ENCODE measurements at places on chromosomes 5 and 9.

DNA sequence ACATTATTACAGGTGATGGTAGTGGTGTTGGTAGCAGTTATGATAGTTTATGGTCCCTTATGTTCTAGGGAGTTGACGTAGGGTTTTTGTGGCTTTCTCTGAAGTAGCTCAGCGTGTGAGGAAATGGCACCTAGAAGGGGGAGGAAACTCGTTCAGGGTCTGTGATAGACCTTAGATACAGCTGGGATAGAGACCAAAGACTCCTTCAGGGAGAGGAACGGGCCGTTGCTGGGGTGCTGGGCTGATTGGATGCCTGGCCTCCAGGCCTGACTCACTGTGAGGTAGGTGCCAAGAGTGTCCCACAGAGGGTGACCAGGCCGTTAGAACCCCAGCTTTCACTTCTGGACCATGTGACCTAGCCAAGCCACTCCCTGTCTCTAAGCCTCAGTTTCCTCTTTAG lies 96.6 kb downstream of the DAB2IP start:
- no peak for DNase-seq

DNA sequence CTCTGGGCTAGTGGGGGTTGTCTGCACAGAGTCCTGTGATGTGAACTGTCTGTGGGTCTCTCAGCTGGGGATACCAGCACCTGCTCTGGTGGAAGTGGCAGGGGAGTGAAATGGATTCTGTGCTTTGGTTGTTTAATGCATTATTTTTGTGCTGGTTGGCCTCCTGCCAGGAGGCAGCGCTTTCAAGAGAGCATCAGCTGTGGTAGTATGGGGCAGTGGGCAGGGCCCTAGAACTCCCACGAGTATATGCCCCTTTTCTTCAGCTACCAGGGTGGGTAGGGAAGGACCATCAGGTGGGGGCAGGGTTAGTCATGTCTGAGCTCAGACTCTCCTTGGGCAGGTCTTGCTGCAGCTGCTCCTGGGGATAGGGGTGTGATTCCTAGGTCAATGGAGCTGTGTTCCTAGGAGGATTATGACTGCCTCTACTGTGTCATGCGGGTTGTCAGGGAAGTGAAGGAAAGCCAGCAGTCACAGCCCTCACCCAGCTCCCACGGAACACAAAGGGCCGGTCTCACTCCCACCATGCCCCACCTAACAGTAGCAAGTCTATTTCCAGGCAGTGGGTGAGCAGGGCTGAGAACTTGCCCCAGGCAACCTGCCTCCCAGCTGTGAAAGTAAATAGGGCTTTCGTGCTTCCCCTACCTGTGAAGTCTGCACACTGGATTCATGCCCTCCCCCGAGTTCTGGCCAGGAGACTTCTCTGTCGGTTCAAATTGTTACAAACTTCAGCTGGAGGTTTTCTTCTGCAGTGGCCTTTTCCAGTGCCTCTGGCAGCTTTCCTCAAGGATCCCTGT lies 25.7 kb upstream of the FAM81B start:
- no peak for DNase-seq

- no peak for DNase-seq
These were observed 222.5 kb upstream of the DAPK1 start for GRCh38 chr9:87275047-87275725.

GRCh38 chr5:179800696-179801201 lies 5.9 kb downstream of the MGAT4B start:
- DNase-seq, result no peak

GRCh38 chr5:113524927-113525326 lies 11.4 kb downstream of the YTHDC2 start:
- DNase-seq, result no peak

- DNase-seq, result no peak
These were observed 214.6 kb downstream of the CDK5RAP2 start for GRCh38 chr9:120365386-120365785.

- DNase-seq, result no peak
These were observed 69.8 kb upstream of the IRX4 start for GRCh38 chr5:1952444-1953099.

DNA sequence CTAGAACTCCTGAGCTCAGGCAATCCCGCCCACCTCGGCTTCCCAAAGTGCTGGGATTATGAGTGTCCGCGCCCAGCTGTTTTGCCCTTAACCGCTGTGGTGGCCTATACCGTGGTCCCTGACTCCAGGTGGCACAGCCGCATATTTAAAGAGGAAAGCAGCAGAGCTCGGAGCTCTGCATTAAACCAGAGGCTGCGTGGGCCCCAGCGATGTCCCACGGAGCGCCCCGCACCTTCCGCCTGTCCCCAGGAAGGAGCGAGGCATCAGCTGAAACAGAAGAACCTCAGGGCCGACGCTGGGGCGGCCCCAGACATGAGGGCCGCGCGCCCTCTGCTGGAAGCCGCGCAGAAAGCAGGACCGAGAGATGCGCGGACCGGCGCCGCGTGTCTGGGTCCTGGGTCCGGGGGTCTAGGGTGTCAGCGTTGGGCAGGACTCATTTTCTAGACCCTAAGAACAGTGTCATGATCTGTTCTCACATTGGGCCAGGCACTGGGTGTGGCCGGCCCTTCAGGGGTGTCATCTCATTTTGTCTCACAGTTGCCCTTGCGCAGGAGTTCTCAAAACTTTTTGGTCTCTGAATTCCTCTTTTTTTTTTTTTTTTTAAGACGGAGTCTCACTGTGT lies 37.7 kb downstream of the LAMC3 start:
- DNase-seq, result no peak

DNA sequence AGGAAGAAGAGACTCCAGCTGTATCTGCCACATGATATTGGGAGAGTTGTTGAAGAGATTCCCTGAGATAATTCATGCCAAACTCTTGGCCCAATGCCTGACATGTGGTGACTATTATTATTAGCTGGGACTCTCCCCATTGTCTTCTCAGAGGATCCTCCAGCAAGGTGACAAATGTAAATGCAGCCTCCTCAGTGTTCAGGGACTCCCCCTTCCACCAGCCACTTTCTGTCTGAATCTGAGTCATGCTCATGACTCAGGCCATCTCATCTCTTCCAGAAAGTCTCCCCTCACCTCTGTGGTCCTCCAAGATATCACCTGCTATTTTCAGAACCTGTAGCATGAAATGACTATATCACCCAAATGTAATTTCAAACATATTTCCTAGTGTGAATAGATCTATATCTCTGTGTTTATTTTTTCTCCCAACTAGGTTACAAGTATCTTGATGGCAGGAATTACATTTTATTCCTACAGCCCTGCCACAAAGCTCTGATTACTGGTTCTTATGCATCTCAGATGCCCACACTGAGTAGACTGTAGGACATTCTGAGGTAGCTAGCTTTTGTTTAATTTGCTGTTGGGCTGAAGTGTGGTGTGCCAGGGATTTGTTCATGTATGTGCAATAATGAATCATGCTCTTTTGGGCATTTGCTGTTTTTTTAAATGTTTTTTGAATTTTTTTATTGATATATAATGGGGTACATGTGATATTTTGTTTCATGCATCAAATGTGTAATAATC lies 126.6 kb upstream of the IL12B start:
- DNase-seq, result peak; percentile 96

GRCh38 chr9:98175028-98175569 lies 17.3 kb downstream of the CORO2A start:
- DNase-seq, result no peak

DNA sequence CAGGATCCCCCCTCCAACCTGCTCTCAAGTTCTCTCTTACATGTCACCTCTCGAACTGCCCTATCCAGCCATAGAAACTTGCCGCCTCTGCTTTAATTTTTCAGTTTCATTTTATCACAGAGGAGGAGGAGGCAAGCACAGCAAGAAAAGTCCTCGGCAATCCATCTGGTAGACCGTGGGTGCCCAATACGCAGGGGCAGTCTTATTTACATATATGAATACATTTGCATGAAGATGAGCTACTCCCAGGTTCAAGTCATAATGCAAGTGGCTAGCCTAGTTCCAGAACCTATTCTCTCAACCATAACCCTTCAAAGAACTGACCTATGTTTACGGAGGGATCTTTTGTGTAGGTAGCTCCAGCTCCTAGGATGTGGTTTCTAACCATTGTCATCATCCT lies 223.2 kb upstream of the PANK3 start:
- no peak for DNase-seq

- no peak for DNase-seq
These were observed 86.8 kb downstream of the OLFM1 start for GRCh38 chr9:135174248-135174647.

DNA sequence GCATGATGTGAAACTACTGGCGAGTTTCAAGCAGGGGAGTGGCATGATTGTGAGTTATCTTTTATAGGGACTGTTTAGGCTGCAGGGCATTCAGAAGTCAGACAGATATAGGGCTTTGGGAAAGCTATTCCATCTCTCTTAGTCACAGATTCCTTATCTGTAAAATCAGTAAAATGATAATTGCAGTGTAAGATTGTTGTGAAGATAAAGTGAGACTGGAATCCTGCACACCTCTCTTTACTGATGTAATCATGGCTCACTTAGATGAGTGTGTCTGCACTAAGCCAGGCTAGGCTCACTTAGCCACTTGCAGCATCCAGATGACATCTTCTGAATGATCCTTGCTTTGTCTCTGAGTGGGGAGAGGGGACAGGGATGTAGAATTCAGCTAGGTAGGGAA lies 81.8 kb upstream of the MAMDC2 start:
- DNase-seq, result no peak

DNA sequence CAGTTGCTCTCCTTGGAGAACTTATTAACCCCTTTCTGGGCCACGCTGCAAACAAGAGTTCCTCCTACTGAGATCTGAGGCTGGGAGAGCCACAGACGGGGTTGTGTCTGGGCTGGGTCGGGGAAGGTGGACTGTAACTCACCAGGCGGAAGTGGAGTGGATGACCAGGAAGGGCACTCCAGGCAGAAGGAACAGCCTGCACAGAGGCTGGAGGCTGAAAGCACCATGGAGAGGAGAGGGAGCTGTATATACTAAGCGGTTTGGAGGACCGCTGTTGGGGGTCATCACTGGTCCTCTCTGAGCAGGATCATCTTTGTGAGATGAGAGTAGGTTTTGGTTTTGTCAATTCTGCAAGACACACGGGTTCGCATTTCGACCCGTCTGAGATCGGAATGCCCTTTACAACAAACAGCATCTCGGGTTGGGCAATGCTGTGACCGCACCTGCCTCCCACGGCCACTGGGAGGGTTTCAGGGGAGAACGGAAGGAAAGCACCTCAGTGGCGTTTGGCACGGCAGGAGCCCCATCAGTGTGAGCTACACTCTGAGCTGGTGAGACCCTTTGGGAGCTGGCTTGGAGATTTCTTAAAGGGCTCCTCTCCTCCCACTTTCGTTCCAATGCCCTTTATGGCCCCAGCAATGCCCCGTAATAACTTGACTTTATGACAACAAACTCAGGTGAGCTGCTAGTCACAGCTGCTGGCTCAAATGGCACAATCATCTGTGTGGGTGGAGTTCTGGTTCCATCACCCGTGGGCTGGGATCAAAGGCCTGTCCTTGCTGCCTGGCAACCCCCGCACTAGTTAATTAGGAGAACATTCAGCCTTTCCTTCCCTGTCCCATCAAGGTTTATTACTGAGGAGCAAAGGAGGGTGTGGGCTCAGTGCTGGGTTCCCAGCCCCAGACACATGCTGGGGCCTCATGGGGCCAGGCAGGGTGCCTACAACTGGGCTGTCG lies 18.7 kb upstream of the NEURL1B start:
- DNase-seq, result no peak

DNA sequence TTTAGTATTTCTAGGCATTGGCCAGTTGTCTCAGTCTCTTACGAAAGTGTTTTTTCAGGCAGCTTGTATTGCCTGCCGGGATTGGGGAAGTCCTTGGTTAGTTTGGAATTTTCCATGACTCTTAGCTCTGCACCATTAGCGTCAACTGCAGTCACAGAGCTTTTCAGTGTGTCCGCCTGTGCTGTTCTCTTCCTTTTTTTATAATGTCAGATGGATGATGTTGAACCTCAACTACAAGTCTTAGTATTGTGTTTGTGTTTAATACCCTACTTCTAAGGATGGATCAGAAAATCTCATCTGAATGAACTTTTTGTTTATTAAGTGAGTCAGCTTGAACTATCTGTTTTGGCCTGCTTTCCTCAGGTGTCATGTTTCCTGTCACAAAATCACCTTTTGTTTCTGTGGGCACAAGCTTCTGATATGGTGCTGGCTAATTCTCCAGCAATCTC lies 33.1 kb downstream of the ATP6V0E1 start:
- no peak for DNase-seq

- no peak for DNase-seq
These were observed 677 bp upstream of the ZNF79 start for GRCh38 chr9:127423476-127423933.

DNA sequence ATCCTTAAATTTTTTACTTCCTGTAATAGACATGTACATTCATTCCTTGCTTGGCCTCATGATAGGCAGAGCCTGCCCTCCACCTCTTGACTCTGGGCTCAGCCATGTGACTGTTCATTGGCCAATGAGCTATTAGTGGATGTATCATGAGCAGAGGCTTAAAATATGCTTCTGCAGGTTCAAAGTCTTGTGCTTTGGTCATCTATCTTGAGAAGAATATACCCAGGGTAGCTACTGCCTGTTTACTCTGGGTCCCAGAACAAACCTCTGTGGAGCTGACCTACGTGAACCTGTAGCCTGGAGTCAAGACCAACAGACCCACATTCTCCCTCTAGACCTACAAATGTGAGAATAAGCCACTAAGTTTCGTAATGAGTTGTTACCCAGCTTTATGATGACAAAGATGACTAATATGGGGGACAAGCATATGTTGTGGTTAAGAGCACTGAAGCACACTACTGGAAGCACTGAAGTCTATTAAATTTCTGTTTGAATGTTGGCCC lies 244.4 kb downstream of the MAST4 start:
- peak; percentile 78 for DNase-seq

GRCh38 chr5:3715062-3715461 lies 119.4 kb downstream of the IRX1 start:
- DNase-seq, result no peak

- DNase-seq, result no peak
These were observed 169.8 kb upstream of the RAI14 start for GRCh38 chr5:34486160-34486848.

DNA sequence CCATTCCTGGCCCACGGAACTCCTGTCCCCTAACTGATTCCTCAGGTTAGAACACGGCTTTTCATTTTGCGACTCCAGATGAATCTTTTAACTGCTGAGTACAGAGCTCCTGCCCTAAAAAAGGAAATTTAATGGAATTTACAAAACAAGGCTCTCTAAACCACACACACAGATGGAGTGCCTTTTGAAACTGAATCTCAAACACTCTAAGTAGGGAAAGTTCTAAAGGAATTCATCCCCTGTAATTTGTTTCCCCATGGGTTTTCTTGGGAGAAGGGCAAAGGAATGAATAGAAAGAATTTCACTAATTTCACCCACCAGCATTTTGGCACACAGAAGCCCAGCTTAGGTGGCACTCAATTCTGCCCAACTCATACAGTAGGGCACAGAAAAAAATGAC lies 106.5 kb downstream of the THBS4 start:
- DNase-seq, result no peak

GRCh38 chr5:36242534-36243485 lies 1.1 kb upstream of the NADK2 start:
- no peak for DNase-seq

GRCh38 chr5:135602882-135603721 lies 24.3 kb upstream of the CXCL14 start:
- no peak for DNase-seq

DNA sequence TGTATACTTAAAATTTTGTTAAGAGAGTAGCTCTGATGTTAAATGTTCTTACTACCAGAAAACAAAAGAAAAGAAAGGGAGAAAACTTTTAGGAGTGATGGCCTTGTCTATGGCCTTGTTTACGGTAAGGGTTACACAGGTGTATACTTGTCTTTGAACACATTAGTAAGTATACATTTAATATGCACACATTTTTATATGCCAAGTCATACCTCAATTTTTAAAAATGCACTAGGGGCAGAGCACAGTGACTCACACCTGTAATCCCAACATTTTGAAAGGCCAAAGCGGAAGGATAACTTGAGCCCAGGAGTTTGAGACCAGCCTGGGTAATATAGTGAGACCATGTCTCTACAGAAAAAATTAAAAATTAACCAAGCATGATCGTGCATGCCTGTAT lies 166.7 kb upstream of the SNX2 start:
- DNase-seq, result no peak

All from GM12878 (cell line).